ENCODE measurements at places on chromosomes 6 and 20.

DNA sequence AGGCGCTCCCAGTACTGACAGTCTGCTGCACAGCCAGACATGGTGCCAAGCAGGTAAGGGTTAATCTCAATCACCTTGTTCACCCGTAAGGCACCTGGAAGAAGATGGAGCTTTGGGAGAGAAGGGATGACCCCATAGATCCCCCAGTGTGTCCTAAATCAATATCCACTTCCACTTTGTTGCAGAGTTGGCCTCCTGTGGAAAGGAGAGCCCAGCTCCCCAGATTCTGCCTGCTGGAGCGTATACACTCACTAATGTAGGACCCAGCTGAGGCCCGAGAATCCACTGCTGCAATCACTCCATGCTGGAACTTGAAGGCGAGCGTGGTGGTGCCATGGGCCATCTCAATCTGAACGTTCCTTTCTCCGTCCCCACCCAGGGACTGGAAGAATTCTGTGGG is 1.2 kb downstream of the PSMB8 start:
- DNase-seq = no peak

- DNase-seq = no peak
These were observed 68.9 kb downstream of the NCR2 start for GRCh38 chr6:41404182-41404845.

DNA sequence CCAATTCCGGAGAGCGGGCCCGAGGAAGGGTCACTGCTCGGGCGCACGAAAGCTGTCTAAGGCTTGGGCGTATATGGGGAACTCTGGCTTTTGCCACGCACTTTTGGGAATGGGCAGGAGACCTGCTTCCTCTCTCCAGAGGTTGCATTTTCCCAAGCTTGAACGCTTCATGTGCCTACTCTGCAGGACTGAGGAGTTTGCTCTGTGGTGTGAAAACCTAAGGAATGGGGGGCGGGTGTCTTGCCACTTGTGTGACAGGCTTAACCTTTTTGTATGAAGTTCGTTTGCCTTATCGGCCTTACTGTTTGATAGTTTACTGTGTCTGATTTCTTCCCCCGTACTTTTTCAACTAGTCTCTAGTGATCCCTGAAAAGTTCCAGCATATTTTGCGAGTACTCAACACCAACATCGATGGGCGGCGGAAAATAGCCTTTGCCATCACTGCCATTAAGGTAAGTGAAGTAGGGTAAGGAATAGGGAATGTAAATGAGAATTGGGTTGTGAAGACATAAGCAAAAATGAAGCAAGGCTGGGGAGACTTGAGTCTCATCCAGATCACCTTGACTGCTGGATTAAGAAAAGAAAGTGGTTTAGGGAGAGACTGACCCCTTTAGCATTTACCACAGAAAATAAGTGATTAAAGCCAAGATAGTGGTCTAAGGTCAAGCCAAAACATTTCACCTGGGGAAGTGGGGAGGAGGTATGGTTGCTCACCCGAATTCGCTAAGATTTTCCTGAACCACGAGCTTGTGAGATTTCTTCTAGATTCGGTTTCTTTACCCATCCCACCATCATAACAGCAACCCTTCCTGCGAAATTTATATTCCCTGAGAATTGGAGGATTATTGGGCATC is 627 bp downstream of the RPS18 start:
- no peak for DNase-seq

DNA sequence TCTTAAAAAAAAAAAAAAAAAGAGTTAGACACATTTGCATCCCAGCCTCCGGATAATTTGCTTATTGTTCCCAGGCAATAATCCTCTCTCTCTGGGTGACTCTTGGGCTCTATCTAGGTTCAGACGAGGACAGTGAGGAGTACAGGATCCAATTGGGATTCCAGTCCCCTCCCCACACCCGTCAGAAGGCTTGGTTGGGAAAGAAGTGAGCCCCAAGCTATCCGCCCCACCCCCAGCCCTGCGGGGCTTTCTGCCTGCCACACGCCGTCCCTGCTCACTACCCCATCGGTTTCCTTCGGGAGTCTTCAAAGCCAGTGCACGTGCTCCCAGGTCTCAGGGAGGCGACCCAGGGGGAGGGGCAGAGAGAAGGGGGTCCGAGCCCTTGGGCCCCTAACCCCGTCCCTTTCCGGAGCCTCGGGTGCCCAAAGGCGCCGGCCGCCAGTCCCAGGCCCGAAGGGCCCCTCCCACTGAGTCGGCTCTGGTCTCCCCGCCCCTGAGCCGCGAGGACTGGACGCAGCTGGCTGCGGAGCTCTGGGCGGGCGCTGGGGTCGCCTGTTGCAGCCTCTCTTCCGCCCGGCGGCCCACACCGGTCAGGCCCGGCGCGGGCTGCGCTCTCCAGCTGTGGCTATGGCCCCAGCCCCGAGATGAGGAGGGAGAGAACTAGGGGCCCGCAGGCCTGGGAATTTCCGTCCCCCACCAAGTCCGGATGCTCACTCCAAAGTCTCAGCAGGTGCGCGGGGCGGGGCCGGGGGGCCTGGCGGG is 2.5 kb downstream of the MYMX start:
- peak; percentile 63 for DNase-seq

DNA sequence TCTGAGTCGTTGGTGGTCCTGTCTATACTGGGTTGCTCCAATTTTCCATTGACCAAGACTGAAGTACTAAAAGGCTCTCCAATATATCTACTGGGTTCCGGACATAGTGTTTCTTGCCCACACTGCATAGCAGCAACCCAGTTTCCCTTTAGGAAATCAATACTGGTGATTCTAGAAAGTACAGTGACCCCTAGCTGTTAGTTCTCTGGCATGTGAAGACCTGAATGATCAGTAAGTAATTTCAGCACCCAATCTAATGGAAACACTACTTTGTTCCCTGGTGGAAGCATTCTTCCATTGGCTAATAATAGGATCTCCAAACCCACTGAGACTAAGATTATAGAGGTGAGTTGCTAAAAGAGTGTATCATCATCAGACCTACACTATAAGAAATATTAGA is 40.8 kb upstream of the STMND1 start:
- no peak for DNase-seq

- no peak for DNase-seq
These were observed 5.2 kb upstream of the SLC22A7 start for GRCh38 chr6:43292763-43293318.

DNA sequence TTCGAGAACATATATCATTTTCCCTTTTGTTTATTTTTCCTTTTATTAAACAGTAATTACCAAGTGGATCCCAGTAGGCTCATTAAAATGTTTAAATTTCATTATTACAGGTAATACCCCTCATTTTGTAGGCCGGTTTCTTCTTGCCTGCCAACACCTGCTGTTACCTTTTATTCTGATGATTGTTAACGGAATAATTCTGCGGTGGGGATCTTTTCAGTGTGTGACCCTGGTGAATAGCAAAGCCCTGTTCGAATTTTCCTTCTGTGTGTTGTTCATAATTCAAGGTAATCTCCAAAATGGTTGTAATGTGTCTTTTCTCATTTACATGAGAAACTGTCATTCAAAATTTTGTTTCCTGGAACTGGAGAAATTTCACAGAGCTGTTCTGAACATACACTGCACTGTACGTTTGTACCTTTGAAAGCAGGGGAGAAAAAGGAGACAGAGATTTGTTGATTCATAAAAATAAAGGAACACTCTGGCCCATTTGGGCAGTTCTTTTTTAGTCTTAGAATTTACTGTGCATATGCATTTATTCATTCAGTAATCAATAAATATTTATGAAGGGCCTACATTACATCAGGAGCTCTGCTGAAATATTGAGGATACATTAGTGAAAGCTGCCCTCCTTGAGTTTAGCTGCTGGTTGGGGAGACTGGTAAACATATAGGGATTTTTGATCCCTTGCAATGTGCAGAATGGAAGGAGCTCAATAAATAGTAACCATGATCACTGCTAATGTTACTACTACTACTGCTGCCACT is 502.0 kb downstream of the QKI start:
- no peak for DNase-seq

- no peak for DNase-seq
These were observed 68.2 kb downstream of the CDH22 start for GRCh38 chr20:46240065-46240464.

GRCh38 chr20:21981597-21982344 is 276.3 kb downstream of the PAX1 start:
- DNase-seq = no peak

DNA sequence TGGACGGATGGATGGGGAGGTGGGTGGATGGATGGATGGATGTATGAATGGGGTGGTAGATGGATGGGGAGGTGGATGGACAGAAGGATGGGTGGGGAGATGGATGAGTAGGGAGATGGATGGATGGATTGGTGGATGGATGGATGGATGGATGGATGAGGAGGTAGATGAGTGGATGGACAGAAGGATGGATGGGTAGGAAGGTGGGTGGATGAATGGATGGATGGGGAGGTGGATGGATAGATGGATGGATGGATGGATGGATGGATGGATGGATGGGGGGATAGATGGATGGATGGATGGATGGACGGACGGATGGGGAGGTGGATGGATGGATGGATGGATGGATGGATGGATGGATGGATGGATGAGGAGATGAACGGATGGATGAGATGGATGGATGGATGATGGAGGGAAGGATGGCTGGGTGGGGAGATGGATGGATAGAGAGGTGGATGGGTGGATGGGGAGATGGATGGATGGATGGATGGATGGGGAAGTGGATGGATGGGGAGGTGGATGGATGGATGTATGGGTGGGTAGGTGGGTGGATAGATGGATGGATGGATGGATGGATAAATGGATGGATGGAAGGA is 7.2 kb downstream of the EEF1A2 start:
- no peak for DNase-seq

DNA sequence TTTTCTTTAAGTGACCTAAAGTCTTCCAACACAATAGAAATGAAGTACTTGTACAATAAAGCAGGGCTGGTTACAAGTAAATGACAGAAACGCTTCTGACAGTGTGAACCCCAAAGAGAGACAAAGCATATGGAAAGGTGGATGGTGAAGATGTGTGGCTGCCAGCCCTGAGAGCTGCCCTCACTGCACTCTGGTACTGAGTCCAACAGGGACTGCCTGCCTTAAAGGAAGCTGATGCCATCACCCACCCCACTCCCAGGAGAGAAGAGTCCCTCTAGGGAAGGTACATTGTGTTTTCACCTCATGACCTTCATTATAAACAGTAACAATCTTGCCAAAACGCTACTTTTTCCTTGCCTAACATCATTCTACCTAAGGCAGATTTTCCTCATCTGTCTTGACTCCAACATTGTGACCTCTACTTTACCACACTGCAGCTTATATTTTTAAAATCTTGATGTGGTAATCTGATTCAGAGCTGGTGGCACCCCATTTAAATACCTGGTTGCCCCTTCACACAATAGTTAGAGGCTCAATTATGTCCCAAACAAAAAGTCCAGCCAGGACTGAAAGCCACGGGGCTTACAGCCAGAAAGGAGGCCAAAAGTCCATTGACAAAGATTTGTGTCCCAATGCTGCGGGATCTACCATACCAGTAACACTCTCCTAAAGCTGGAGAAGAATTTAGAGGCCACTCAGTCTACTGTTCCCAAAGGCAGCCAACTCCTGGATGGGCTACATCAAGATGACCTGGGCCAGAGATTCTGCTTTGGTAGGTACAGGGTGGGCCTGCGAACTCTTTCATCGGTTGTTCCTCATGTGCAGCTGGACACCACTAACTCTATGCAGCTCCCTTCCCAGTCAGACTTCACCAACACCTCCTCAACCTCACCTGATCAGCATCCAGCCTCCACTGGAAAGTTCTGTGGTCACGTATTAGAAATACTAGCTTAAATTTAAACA is 4.4 kb downstream of the APMAP start:
- no peak for DNase-seq

- no peak for DNase-seq
These were observed 267.9 kb downstream of the DLL1 start for GRCh38 chr6:170022827-170023619.

GRCh38 chr6:16130932-16131387 is 2.1 kb downstream of the MYLIP start:
- peak; percentile 61 for DNase-seq

GRCh38 chr6:104656235-104656634 is 203.5 kb downstream of the HACE1 start:
- no peak for DNase-seq
